ENCODE measurements at places on chromosomes 13 and 19. TPM values are rescaled to one million over a fixed set of nuclear protein-coding genes. Genes with fewer than 3 reads are reported as not detected.

- no peak for DNase-seq
Measured at GRCh38 chr19:7975037-7975436, 30.4 kb downstream of the ELAVL1 start.

DNA sequence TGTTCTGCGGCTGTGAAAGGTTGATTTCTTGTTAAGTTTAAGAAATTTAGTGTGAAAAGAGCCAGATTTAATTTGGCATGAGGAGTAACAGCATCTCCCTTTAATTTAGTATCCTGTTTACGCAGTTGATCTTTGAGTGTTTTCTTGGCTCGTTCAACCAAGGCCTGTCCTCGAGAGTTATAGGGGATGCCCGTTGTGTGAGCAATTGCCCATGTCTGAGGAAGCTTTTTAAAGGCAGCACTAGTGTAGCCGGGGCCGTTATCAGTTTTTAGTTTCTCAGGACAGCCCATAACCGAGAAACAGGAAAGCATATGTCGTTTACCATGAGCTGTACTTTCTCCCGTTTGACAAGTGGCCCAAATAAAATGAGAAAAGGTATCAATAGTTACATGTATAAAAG lies 47.5 kb upstream of the ZNF43 start:
- no peak for DNase-seq

- no peak for DNase-seq
Measured at GRCh38 chr13:94657167-94657566, 55.2 kb downstream of the SOX21 start.

DNA sequence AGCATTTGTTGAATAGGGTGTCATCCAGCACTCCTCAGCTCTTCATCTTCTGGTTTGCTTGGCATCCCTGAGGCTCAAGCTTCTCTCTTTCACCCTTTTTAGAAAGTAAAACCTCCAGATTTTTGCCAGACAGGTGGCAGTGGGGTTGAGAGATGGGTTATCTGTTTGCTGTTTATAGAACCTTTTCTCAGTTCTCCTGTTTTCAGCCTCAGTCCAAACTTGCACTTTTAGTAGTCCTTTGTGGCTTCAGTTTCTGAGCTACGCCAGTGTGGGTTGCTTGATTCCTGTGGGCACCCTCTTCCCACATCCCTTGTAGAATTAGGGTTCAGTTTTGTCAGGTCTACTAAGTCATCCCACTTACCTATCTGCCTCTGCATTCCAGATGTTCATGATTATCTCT lies 147.9 kb downstream of the PAN3 start:
- DNase-seq: no peak

GRCh38 chr19:5067678-5068077 lies 98.8 kb downstream of the KDM4B start:
- no peak for DNase-seq

DNA sequence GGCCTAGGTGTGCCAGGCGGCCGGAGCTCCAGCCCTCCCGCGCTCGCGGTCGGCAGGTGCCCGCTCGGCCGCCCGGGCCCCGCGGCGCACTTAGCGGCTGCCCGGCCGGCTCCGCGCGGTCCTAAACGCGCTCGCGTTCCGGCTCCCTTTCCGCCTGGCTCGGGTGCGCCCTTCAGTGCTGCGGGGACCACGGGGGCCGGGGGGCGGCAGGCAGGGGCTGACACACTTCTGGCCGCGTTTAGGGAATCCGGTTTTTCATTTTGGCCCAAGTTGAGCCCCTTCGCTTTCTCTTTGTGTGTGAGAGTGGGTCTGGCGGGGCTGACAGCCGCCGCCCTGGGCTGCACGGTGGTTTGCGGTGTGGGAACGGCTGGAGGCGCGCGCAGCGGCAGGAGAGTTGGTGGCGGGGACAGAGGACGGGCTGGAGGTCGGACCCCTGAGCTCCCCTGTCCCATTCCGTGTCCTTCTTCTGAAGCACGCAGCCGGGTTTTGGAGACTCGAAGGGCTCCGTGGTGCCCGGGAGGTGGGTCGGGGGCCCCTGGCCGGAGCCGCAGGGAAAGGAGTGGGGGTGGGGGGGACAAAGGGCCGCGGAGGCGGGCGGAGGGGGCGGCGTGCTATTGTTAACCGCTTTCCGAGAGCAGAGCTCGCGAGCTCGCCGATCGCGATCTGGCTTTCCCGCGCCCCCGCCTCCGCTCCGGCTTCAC lies 3.1 kb downstream of the FGF9 start:
- DNase-seq: peak; percentile 58

DNA sequence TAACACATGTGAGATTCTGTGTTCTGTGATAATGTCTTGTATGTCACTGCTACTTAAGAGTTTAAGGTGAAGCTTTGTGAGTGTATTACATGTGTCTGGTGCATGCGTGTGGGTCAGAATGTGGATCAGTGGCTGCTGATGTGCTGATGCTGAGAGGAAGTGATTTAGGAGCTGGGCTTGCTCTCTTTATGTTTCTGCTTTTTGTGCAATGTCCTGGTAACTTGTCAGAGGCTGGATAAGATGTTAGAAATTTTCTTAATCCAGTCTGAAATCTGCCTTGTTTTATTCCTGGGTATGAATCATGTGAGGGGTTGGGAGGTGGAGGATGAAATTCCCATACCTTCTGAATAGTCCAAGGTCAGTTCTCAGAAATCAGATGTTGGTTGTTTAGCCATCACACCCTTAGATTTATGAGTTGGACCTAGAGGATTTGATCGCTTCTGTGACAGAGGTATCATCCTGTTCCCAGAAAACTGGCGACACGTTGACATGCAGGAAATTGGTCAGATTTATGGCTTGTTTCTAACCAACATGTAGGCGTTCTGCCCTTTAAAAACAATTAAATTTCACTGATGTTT lies 24.5 kb upstream of the CXCL17 start:
- no peak for DNase-seq

DNA sequence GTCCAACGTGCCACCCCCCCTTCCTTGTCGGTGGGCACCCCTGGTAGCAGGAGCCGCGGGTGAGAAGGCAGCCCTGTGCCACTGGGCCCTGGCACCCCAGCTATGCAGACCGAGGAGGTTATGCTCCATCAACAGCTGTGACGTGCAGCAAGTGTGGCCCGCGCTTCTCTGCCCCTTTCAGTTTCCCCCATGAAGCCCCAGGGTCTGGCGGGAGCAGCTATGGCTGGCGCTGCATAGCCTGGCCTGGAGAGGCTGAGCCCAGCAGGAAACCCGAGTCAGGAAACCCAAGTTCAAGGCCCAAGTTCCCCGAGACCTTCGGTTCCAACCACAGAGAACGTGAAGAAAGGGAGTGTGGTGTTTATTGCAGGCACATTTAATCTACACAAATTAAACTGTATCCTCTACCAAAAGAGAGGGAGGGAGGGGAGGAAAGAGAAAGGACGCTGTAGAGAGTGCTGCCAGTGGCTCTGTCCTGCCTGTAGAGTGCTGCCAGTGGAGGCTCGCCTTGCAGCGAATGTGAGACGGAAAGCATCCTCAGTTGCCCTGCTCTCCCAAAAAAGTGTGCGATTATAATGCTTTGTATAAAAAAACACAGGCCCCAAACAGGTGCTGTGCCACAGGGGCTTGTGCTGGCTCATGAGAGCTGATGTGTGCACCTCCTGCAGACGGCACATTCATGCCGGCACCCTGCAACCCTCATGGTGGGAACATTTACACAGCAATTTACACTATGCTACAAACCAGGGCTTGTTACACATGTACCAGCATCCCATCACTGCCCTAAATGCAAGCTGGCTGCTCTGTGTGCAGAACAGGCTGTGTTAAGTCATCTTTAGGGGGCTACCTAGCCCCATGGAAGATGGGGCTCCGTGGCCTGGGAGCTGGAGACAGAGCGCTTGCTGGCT lies 16.3 kb downstream of the POP4 start:
- no peak for DNase-seq

DNA sequence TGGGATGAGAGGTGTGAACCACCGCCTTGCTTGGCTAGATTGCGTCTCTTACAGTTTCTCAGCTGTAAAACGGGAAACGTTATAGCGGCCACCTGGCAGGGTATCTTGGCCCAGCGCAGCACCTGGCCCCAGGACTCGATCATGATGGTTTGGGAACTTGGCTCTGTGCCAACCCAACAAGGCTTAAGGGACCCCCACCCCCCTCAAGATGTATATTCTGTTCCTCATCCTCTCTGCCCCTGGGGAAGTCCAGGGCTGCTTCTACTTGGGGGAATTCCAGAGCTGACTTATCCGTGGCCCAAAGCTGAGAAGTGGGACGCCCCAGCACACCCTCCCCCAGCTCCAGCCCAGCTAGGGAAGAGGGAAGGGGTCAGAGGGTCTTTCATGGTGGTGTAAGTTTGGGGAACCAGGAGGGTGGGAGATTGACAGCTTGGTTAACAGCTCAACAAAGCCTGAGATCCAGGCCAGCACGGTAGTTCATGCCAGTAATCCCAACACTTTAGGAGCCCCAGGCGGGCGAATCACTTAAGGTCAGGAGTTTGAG lies 695 bp downstream of the ICAM1 start:
- no peak for DNase-seq

DNA sequence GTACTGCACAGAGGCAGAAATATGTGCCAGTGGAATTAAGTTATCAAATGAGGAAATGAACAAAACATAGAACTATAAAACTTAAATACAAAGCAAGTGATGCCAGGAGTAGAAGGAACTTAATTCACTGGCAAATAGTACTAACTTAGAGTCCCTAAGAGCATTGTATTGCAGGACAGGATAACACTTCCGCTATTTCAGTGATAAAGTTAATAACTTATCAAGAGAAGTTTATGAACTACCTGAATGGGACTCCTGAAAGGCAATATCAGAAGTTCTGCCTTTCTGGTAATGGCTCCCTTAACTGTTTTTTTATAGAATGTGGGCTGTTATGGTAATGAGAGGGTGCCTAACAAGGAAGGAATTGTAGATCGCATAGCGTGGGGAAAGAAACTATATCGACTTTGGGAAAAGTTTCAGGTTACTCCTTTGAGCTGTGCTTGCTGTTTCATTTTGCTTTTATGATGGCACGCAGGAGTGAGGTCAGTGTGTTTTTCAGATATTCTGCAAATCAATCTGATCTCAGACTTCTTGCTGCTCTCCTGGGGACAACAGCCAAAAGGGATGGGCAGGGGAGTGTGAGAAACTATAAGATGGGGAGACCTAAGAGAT lies 95.3 kb upstream of the MLNR start:
- no peak for DNase-seq

DNA sequence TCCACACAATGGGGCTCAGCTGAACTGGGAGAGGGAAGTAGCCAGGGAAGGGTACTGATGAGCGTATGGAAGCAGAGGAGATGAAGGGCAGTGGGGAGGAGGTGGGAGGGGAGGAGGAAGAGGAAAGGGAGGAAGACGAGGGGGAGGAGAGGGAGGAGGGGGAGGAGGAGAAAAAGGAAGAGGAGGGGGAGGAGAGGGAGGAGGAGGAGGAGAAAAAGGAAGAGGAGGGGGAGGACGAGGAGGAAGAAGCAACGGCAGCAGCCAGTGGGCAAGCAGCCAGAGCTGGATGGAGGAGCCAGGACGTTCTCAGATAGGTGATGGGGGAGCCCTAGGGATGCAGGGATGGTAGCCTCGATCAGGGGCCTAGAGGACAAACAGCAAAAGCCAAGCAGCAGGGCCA lies 5.6 kb downstream of the CERS4 start:
- DNase-seq: no peak

DNA sequence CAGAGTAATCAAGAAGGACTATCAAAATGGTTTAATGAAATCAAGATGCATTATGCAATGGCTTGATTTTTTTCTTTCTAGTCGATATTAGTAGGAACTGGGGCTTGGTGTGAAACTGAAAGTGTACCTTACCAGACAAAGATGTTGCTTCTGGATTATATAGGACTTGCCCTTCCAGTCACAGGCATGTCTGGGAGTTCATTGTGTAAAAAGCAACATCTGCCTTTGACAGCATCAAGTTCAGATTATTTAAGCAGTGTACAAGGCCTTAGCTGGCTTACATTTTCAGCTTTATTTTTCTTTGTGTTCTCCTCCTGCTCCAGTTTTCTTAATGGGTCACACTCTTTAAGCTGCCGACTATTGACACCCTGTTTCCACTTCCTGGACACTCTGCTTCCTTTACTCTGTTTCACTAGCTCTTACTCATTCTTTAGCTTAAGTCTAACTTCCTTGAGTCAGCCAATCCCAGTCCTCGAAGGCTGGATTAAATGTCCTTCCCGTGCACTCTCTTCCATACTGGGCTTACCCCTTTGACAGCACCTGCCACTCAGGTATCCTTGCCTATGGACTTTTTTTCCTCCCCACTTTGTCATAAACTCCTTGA lies 29.4 kb upstream of the OLFM4 start:
- DNase-seq: no peak

DNA sequence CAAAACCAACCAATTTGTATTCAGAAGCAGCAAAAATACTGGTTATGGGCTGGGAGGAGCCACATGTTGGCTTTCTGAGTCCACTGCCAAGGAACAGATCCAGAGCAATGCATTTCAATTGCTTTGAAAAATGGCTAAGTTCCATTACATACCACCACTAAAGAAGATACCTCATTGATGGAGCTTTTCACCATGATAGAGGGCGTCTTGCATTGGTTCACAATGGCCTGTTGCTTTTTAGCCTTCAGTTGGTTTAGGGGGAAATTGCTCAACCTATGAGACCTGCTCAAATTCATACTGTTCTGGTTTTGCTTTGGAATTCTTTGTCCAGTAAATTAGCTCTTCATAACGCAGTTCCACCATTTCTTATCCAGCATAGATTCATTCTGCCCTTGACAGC lies 21.2 kb upstream of the CPB2 start:
- no peak for DNase-seq

- DNase-seq: peak; percentile 49
Measured at GRCh38 chr13:30865123-30866049, 40.7 kb upstream of the MEDAG start.

- no peak for DNase-seq
Measured at GRCh38 chr19:3233831-3234230, 9.4 kb downstream of the CELF5 start.

DNA sequence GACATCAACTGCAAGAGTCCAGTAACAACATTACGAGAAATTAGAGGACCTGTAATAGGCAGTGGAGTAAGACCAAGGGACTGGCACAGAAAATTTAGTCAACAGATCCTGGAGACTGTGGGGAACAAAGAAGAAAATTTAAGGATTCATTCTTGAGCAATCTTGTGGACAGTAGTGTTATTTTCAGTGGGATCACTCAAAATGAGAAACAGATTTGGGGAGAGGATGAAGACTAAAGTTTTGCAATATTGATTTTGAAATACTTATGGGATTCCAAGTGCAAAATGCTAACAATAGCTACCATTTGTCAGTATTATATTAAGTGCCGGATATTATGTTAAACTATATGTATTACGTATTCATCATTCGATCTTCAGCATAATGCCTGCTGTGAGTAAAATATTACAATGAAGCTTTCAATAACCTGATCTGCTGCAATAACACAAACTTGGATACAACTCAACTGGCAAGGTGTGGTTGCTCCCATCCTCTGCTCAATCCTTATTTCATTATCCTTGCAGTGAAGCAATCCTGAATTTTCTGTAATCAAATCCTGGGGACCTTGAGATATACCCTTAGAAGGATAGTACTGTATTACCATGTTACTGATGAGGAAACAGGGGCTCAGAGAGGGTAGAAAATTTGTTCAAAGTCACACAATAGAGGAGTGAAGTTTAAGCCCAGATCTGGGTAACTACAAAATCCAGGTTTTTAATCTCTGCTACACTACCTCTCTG lies 84.2 kb downstream of the SACS start:
- DNase-seq: no peak

Gene GJB2
- polyA plus RNA-seq: 0.68 TPM

Gene FUT1
- 12.7 TPM for polyA plus RNA-seq

Data from pancreas (tissue), 10 donors.